ENCODE measurements at places on chromosomes 6 and 20.

GRCh38 chr6:132068766-132069165, 117.6 kb upstream of the CCN2 start:
- no peak for ATAC-seq

DNA sequence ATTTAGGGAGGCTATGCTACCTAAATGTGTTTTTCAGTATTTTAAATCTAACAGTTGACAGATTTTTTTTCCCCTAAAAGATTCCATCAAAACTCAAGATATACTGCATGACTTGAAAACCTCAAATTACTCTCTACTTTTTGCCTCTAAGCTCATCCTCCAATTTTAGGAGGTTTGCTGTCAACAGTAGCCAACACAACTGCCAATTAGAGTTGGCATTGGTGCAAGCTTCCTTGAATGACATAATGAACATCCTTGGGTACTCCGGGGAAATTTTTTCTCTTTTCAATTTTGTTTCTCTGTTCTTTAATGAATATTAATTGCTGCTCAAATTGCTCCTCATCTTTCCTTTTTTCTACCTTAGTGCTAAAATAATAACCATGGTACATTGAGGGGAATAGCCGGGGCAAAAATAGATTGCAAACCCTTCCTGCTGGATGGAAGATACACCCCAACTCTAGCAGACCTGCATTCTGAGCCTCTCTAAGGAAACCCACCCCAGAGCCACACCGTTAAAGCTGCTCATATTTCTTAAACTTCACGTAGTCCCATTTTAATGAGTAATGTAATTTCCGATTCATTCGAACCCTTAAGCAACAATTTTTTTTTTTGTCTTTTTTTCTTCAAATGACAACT, 34.3 kb downstream of the SLC22A23 start:
- ATAC-seq = no peak

DNA sequence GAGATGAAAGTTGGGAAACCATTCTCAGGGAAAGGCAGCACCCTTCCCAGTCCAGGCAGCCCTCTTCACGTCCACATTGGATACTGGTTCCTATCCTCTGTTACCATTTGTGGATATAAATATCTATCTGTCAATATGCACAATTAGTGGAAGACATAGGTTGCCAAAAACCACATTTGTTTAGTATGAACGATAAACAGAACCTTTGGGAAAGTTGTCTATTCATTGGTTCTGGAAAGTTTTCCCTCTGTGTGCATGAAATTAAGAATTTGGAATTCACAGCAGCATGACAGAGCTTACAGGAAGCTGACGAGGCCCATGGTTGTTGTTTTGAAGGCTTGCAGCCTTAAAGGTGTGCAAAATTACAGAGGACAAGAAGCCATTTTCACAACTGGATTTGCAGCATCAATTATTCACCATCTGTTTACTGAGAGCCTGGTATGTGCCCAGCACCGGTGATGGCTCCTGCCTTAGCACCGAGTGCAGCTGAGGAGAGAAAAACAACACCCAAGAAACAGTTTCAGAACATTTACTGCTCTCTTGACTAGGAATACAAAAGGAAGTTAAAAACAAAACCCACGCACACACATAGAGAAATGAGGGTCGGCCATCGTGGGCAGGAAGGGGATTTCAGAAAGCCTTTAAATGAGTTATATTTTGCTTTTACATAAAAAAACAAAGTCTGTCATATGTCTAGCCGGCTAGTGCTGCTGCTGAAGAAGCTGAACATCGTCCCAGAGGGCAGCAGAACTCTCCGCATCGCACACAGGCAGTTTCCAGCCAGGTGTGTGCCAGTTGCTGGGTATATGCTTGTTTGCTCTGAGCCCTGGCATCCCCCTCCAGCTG, 319.6 kb downstream of the FARS2 start:
- peak; percentile 77 for ATAC-seq

DNA sequence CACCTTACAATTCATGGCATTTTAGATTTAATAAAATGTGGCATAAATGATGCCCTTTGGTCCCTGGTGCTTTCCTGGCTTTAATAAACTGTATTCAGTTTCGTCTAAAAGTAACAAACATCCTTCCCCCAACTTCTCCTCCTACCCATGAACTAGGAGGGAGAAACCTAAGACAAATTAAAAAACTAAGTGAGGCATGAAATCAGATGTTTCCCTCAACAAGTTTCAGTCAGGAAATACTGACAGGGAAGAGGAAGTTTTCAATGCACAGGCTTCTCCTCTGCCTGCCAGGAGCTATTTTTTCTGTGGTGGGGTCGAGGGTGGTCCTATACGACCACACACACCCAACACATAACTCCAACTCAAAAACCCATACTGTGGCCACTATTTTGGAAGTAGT, 10.0 kb downstream of the HBS1L start:
- ATAC-seq = no peak

DNA sequence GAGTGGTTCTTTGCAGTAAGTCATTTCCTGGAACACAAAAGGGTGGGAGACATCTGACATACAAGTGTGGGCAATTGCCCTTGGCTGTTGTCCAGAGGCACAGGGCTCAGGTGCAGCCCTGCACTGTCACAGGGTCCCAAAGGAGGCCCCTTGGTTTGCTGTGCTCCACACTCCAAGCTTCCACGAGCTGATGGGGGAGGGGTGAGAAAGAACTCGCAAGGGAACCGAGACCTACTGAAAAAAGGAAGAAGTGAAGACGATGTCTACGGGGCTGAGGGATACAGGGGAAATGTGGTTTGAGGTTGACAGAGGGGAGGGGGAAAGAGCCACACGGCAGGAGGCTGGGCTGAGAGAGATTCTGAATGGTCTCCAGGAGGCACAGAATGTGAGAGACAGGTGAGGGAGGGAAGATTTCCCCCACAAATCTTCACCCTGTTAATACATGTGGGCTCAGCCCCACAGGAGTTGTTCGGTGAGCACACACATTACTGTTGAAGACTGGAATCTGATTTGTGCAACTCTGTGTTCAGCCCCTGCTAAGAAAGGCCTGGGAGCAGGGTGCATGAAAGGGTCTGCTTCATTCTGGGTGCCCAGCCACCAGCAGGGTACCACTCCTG, 123.4 kb downstream of the LY86 start:
- ATAC-seq = peak; percentile 80

- no peak for ATAC-seq
Observed at GRCh38 chr6:139758209-139758611, 383.8 kb upstream of the CITED2 start.

DNA sequence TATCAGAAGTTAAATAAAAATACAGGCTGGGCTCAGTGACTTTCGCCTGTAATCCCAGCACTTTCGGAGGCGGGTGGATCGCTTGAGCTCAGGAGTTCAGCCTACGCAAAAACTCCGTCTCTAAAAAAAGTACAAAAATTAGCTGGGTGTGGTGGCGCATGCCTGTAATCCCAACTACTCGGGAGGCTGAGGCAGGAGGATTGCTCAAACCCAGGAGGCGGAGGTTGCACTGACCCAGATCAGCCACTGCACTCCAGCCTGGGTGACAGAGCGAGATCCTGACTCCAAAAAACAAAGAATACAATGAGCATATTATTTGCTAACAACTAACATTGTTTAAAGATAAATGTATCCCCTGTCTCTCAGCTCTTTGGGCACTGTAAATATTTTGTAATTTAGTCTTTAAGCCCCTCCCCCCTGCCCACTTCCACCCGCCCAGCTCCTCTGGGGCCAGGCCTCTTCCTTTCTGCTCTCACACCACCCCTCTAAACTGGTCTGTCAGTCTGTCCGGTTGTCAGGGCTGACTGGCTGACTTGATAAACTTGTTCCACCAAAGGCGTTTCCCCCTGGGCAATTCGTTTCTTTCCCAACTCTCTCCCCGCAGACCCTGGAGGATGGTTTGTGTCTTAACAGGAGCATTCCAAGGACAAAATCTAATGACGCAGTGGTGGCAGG, 62.4 kb upstream of the QKI start:
- ATAC-seq = no peak

DNA sequence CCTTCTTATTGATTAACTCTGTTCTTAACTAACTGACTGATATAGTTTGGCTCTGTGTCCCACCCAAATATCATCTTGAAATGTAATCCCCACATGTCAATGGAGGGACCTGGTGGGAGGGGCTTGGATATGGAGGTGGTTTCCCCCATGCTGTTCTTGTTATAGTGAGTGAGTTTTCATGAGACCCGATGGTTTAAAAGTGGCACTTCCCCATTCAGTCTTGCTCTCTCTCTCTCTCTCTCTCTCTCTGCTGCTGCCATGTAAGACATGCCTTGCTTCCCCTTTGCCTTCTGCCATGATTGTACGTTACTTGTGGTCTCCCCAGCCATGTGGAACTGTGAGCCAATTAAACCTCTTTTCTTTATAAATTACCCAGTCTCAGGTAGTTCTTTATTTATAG, 81.8 kb upstream of the SPACA1 start:
- ATAC-seq = no peak

GRCh38 chr20:41386502-41387427, 20.1 kb upstream of the EMILIN3 start:
- ATAC-seq = no peak

DNA sequence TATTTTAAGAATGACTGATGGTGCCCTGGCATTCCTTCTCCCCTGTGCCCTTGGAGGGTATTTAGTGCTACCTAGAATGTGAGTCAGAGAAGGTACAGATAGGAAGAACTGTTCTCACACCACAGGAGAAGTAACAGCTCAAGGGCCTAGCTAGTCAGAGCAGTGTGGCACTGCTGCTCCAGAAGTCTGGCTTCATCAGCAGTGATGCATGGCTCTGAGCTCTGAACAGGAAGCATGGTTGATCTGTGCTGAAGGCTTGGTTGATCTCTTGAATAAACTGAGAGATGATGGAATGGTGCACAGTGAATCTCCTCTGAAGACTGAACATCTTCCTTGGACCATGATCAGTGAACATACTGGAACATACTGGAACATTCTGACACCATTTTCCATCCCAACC, 425.3 kb upstream of the SLC35B3 start:
- ATAC-seq = peak; percentile 64

DNA sequence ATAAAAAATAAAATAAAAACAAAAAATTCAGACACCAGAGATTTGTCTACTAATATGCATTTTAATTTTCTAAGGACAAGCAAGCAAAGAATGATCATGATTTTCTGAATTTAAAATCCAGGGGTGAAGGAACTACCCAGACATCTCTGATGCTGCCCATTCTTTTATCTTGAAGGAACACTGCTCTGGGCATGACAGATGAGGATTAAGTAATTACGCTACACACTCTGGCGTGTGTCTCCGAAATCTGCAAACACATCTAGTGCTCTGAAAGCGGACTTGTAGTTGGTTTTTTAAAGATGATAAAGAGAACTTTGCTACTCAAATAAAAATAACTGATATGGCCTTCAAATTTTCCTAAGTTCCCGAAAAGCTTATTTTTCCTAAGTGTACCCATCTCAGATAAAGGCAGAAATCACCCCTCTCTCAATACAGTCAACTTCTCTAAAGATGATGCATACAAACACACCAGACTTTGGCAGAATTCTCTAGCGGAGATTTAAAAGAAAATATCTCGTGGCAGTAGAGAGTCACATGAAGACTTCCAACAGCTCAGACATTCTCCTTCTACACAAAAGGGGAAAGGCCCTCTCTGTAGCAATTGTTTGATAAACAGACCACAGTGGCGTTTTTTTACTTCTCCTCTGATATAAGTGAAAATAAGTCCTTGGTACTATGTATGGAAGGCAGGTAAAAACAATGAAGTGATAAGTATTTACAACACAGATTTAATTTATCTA, 133.8 kb downstream of the BACH2 start:
- ATAC-seq = no peak

DNA sequence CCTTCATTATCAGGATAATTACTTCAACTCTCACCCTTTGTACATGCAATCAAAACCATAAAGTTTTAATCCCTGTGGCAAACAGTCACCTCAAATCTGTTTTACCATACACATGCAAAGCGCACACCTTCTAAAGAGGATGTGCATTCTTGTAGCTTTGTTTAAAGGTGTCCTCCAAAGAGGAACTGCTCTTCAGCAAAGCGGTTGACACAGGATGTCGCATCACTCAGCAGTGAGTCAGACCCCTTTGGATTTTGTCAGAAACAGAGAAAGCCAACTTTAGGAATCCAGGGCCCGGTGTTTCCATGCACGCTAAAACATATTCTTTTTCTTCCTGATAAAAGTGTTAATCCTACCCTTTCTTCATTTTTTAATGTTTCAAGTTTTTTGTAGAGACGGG, 268.3 kb upstream of the ARID1B start:
- peak; percentile 73 for ATAC-seq

GRCh38 chr6:134684423-134684795, 265.5 kb downstream of the ALDH8A1 start:
- ATAC-seq = no peak

DNA sequence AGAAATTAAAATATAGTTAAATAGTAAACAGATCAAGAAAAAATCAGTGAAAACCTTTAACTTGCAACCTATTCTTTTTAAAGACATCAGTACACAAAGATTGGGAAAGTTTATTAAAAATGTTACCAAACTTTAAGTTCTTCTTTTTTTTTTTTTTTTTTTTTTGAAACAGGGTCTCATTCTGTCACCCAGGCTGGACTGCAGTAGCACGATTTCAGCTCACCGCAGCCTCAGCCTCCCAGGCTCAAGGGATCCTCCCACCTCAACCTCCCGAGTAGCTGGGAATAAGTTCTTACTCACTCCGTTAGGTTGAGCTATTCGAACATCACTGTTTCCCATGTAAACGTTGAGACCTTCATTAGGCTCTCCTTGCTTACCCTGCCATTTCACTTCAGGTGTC, 5.6 kb downstream of the MAP3K5 start:
- no peak for ATAC-seq

GRCh38 chr6:168301648-168302398, 17.8 kb downstream of the DACT2 start:
- peak; percentile 25 for ATAC-seq

GRCh38 chr6:47532981-47533585, 55.5 kb downstream of the CD2AP start:
- no peak for ATAC-seq

DNA sequence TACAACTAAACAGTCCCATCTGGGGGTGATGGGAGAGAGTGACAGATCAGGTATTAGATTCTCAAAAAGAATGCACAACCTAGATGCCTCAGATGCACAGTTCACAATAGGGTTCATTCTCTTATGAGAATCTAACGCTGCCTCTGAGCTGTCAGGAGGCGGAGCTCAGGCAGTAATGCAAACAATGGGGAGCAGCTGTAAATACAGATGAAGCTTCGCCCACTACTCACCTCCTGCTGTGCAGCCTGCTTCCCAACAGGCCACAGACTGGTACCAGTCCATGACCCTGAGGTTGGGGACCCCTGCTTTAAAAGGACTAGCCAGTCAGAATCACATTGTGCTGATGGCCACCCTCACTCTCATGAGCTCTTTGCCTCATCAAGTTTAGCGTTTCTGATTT, 247.0 kb upstream of the KCNQ5 start:
- no peak for ATAC-seq

GRCh38 chr6:154187203-154187602, 148.2 kb downstream of the OPRM1 start:
- no peak for ATAC-seq

DNA sequence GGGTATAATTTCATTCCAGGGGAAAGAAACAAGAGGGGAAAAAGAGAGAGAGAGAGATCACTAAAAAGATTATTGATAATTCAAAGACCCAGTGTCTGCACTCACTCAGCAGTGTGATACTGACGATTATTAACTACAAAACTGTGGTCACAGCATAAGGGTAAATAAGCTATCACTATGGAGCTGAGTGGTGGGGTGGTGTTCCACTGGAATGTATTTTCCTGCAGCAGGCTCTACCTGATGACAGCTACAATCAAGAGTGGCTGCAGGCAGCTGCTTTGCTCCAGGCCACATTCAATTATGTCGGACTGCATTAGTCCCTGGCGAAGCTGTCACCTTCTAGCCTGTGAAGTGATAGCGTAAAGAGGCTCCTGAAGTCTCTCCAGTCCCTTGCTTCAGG, 122.2 kb upstream of the TFAP2D start:
- no peak for ATAC-seq
